ENCODE measurements at places on chromosomes 7 and 10. TPM values are rescaled to one million over a fixed set of nuclear protein-coding genes. Genes with fewer than 3 reads are reported as not detected.

Gene CCL24
- total RNA-seq, result not detected

Gene OPN1SW
- not detected for total RNA-seq

Gene PLPP4
- total RNA-seq, result not detected

Gene MPP7
- total RNA-seq, result 2.7 TPM

Gene SPDYE6
- total RNA-seq, result not detected

Gene RBP3
- not detected for total RNA-seq

Gene PAPSS2
- total RNA-seq, result 96.9 TPM

Gene EPHA1
- not detected for total RNA-seq

Gene MAGI2
- total RNA-seq, result 16.1 TPM

DNA sequence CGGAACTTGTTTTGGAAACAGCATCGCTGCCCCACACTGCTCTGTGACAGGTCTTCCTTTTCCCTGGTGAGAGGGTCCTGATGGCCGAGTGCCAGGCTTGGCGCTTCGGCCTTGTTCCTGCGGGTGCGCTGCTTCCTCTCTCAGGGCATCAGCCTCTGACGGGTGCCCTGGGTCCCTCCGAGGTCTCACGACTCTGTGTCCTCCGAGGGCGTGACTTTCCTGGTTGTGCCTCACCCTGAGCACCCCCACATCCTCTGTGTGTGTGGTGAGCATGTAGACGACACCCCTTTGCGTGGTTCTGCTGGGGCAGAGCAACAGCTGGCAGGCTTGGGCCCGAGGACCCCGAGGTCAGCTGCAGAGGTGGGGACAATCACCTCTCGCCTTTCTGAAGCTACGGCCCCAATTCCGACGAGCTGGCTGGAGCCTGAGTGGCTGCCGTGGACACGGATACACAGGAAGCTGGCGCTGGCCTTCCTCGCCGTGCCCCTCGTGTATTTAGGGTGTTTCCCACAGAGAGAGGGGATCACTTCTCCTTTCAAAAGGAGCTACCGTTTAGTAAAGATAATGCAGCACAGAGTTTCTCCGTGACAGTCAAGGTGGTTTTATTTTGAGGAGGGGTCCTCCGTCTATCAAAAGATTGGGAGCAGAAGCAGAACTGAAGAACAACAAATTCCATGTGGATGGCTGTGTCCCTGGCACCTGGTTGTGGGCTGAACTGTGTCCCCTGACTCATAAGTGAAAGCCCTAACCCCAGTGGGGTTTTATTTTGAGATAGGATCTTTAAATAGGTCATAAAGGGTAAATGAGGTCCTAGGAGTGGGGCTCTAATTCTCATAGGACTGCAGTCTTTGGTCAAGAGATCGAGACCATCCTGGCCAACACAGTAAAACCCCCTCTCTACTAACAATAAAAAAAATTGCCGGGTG is 36.2 kb upstream of the PITRM1 start:
- no peak for DNase-seq

DNA sequence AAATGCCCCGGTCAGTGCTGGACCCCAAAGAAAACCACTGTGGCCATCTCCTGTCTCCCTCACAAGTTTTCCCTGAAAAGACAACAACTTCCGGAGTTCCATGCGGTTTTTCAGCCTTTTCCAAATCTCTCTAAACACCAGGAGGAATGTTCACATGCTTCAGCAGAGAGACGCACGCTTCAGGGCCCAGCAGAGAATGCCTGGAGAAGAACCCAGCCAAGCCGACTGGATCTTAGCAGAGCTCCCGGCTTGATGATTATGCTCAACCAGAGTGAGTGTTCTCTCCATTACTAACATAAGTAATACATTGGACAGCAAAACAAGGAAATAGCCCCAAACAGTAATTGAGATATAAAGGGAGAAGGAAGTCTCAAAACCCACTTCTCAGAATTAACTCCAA is 17.9 kb downstream of the PRKCQ start:
- DNase-seq, result no peak

DNA sequence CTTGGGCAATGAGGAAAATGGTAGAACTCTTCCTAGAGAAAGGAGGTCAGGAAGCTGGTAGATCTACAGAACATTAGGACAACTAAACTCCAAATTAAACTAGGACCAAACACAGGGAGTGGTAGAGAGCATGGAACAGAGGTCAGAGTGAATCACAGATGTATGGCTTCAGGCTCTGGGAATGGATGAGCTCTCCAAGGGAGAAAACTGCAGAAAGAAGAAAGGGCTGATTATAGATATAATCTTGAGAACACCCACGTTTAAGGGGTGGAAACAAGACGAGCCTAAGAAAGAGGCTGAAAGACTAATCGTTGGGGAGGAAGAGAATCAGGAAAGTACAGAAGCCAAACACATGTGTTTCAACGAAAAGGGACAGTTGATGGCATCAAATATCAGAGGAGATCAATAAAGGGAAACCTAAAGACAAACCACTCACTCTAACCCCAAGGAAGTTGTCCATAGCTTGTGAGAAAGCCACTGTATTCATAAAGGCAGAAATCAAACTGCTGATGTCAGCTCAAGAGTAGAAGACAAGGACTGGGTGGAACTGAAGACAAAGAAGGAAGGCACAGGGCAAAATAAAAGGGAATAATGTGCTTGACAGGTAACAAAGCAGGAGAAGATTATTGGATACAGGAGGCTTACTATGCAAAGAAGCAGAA is 41.4 kb downstream of the NUDCD3 start:
- DNase-seq, result no peak

DNA sequence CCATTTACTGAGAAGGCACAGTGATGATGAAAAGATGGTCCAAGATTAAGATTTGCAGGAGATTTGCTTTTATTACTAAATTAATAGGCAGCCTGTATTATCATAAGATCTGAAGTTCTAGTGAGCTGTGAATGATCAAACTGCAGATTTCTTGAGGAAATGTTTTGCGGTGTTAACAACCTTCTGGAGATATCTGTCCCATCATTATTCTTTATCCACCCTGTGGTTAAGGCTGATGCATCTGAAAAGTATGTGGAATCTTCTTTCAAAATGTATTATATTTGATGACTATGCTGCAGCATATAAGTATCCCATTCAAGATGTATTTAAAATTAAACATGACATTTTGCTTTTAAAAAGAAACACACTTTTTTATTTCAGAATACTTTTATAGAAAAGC is 150.3 kb downstream of the POLR1F start:
- DNase-seq, result peak; percentile 11

DNA sequence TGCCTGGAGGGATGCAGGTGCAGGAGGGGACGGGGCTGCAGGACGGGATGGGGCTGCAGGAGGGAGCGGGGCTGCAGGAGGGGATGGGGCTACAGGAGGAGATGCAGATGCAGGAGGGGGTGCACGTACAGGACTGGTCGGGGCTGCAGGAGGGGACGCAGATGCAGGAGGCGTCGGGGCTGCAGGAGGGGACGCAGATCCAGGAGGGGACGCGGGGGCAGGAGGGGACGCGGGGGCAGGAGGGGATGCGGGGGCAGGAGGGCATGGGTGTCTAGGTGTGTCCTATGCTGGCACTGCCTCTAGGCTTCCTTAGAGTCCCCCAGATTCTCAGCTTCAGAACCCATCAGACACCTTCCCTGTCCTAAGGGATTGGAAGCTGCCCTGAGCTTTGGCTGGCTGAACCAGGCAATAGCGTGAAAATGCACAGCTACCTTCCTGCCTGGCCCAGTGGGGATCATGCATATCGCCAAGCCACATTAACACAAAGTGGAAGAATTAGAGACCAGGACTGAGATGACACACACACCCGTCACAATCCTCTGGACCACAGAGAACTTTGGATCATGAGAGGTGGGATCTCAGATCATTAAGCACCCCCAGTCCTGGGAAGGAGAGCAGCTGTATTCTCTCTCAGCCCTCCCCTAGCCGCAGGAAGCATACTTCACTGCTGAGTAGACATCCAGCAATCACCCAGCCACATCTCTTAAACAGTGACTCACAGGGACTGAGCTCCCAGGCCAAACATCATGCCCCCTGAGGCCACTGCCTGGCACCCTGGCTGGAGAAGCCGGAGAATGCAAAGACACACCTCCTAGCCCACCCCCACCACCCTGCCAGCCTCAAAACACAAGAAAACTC is 67.3 kb downstream of the VWA2 start:
- DNase-seq, result peak; percentile 56

DNA sequence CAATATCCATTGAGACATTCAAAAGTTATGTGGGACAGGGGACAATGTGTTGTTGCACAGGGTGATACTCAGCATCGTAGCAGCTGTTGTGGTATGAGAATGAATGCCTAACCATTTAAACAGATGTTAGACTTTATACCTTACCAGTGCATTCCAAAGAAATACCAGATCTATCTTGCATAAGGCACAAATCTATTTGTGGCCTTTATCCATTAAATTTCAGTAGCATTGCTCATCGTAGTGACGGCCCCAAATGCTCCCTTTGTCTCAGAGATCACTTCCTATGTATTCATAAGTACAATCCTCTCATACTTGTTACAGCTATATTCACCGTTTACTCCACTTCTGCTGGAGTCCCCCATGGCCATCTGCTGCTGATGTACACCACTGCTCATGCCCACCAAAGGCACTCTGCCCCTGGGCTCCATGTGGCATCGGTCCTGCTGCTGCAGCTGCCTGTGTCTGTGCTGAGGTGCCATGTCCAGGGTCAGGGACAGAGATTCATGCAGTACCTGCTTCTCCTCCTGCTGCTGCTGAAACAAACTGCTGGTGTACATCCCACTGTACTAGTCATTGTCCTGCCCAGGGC is 96.3 kb downstream of the CPED1 start:
- peak; percentile 97 for DNase-seq

DNA sequence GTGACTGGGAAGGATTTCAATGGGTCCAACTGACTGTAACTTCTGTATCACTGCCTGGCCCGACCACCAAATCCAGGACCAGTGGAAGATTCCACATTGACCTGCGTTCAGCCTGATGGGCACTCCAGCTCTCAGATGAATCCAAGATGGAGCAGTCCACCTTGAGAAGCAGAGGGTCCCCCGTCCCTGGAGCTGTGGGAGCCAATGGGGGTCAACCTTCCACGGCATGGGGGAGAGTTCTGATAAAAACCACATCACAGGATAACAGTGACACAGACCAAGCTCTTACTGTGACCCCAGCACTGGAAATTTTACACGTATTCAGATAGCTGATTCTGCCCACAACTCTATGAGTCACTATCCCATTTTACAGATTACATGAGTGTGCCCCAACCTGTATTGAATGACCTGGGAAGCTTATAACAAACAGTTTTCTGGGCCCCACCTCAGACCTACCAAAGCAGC is 11.2 kb downstream of the ZCCHC24 start:
- no peak for DNase-seq

DNA sequence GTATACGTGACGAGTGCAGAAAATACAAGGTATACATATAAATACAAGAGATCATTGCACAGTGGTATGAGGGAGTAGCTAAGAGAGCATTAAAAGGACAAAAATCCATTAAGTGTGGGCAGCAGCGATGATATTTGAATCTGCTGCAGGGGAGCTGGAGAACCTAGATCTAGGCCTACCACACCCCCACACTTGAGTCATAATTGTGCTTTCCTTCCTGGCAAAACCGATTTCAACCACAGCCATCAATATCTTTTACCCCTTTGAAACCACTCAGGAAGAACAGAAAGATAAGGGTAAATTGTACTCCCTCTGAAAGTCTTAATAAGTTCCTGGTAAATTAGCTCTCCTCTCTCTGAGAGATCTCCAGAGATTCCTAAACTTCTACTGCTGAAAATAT is 345.0 kb downstream of the SORCS1 start:
- DNase-seq, result no peak

GRCh38 chr10:93580828-93581227 is 14.4 kb downstream of the FFAR4 start:
- DNase-seq, result no peak

- peak; percentile 68 for DNase-seq
Measured at GRCh38 chr7:38744746-38745145, 113.6 kb upstream of the AMPH start.

DNA sequence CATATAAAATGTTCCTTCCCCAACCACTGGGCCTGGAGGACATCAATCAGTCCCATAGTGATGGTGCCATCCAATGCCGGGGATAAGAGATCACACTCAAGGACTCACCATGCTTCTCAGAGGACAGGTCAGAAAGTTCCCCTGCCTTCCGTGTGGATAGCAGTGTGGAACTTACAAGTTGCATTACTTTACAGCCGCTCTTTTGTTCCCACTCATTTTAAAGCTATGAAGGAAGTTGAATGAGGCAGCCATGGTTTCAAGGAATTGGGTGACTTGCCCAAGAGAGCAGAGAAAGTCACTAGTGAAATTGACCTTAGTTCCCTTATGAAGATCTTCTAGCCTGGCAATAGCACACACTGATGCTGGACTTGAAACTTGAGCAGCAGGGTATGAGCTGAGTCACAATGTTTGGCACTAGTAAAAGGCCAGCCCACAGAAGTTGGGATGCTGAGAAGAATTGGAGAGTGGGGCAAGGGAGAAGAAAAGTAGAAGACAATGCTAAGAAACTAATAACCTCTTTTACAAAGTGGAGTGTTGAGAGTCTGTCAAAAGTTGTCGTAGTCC is 78.7 kb downstream of the CXCL12 start:
- DNase-seq, result peak; percentile 83

- no peak for DNase-seq
Measured at GRCh38 chr10:14603534-14604102, 171.1 kb downstream of the FAM107B start.

DNA sequence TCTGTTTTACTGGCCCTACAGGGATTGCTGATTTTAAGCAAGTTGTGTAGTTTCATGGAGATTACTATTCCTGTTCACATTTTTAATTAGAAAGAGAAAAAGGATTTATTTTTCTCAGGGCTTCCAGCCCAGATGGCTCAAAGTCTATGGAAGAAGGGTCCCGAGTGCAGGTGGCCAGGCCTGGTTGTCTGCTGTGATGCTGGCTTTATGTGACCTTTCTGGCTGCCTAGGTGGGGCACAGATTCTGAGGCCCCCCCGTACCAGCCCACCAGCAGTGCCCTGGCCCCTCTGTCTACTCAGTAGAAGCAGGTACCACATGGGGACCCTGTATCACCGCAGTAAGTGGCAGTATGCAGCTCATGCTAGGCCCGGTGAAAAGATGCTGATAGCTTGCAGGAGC is 426.5 kb downstream of the LRMDA start:
- DNase-seq, result no peak

DNA sequence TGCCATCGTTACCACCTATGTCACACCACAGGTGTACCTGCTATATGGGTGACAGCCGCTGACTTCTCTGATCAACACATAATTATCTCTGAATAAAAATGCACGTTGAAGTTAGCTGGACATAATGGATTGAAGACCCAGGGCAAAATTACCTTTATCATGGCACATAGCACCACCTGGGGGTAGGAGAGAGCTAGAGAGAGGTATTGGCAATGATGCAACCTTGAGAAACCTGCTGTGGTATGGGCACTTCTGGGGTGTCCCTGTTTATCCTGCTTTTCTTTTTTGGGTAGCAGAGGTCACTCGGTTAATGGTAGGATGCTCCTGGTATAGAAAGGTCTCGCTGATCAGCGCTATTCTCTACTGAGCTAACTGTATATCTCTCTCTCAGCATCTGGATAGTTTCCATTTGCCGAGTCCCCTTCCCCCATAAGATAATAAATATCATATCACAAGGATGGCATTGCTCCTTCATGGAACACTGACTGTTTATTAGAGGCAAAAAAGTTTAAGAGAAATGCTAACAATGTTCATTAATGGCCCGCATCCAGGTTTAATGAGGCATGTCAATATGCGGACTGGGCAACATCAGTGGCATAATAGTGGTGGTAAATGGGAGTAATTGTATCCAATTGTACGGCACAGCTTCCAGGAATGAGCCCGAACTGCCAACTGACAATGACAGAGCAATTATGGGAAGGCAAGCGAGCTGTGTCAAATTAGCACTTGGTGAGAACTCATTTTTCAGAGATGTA is 323.1 kb downstream of the TFEC start:
- DNase-seq, result peak; percentile 25
